ENCODE measurements at places on chromosomes 3 and 15. TPM values are rescaled to one million over a fixed set of nuclear protein-coding genes. Genes with fewer than 3 reads are reported as not detected.
A peak's percentile ranks its signal among the peaks of the same experiment; 100 is the strongest.

Gene RETNLB
- not detected for total RNA-seq

Gene ATP2C1
- 103 TPM for total RNA-seq

Gene GTF2A2
- 183 TPM for total RNA-seq

Gene C3orf52
- 11.5 TPM for total RNA-seq

Gene SCAMP5
- 6.7 TPM for total RNA-seq

DNA sequence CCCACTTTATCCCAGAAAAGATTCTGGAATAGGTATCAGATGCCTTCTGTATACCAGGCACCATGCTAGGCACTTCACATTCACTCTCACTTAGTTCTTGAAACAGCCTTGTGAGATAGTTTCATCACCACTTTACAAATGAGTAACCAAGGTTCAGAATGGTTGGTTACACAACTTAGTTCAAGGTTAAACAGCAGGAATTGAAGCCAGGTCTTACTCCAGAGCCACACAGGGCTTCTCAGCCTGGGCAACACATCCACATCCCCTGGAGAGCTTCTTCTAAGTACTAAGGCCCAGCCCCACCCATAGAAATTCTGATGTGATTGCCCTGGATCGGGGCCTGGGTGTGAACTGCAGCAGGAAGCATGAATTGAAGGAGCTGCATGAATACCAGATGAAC is 18.6 kb downstream of the WHAMM start:
- DNase-seq: no peak

DNA sequence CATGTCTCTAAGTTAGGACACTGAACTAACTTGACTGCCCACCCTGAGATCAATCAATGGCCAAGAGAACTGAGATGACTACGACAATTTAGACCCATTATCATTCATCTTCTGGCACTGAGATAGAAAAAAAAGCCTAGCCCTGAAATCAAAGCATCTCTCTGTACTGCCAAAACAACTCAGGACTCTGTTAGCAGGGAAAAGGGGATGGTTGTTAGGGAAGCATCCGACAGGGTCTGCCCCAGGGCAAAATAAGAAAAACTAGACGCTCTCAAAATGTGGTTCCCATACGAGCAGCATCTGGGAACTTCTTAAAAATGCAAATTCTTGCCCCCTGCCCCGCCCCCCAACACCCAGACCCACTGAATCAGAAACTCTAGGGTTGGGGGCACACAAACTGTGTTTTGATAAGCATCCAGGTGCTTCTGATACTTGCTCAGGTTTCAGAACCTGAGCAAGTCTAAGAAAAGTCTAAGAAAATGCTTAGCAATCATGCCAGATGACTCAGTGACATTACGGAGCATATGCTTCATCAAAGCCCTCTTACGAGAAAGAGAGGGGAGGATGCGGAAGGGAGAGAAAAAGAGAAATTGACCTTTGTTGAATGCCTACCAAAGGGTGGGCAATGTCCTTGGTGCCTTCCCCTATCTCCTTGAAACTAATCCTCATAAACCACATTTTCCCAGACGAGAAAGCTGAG is 172.8 kb upstream of the HES1 start:
- peak; percentile 5 for DNase-seq
